ENCODE measurements at places on chromosomes 5 and 9. TPM values are rescaled to one million over a fixed set of nuclear protein-coding genes. Genes with fewer than 3 reads are reported as not detected.

GRCh38 chr5:122730037-122730436, 44.8 kb upstream of the SNX2 start:
- DNase-seq: no peak

GRCh38 chr9:93960221-93960970, 5.2 kb upstream of the BARX1 start:
- peak; percentile 57 for DNase-seq

- no peak for DNase-seq
Observed at GRCh38 chr9:7243838-7244237, 486.1 kb downstream of the KDM4C start.

GRCh38 chr5:98085593-98085992, 687.9 kb upstream of the RGMB start:
- DNase-seq: no peak

DNA sequence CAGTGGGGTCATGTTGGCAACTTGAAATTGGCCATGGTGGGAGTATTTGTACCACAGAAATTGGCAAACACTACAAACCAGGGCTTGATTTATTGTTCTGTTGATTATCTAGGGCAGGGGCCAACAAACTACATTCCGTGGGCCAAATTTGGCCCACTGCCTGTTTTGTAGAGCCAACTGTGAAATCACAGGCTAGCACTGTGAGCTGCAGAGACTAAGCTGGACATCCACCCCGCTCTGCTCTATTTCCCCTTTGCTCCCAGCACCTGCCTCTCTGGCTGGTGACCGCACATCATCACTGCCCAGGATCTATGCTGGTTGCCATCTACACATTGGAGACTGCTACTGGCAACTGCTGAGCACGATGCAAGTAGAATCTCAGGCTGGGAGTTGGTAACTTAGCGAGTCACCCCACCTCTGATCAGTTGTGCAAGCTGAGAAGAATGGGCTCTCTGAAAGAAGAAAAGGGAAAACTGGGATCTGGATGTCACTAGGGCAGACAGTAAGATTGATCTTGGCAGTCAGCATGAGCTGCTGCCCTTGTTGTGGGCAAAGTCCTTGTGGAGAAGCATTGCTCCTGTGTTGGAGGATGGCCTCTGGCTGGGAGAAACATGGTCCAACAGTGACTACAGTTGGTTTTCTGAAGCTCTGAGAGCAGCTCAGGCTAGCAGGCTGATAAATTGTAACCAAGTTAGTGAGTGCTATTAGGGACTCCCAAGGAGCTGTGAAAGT, 144.7 kb upstream of the RAD23B start:
- no peak for DNase-seq

DNA sequence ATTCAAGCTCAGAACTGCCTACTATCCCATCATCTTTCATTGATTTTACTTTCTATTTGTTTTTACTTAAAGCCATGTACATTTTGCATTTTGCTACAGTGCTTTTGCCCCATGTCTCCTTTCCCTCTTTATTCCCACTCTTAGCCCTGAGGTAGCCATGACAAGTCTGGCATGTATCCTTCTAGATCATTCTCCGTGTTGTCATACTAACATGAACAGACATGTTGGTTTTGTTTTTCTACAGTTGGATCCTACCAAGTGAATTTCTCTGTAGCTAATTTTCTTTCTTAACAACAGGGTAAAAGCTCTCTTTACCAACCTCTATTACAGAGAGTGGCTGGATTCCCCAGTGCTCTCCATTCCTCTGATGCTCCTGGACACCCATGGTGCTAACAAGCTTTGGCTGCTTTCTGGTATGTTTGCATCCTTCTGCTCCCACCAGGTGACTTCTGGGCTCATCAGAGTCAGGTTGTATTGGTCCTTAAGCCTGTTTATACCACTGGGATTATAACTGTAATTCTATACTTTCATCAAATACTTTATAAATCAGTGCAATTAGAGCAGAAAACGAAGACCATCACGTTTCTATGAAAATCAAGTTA, 38.8 kb upstream of the BOD1 start:
- no peak for DNase-seq

DNA sequence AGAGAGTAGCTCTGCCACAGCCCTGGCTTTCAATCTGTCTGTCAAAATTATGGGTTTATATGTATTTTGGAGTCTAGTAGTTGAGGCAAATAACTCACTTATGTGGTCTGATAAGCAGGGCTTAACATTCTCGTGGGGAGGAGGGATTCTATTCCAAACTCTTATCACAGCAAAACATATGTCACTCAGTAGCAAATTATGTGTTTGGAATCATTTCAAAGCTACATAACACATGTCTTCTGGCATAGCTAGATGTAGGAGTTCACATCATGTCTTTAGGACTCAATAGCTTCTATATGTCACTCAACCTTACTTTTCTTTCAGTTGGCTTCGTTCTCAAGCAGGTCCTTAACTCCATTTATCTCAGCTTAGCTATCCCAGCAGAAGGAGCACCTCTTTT, 144.5 kb upstream of the SEMA6A start:
- no peak for DNase-seq

DNA sequence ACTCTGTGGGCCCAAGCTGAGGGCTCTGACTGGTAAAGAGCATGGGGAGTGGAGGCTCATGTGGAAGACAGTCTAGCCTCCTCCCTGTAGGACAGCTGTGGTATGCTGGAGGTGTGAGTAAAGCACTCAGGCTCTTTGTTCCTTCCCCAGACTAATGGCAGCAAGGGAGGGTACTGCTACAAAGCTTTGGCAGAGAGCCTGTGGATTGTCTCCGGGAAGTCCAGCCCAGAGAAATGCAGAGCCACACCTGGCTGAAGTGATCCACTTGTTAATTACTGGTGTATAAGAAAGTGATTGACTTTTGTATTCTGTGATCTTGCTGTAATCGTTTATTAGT, 161.7 kb downstream of the OXCT1 start:
- DNase-seq: no peak

GRCh38 chr5:10668697-10669096, 92.3 kb downstream of the DAP start:
- DNase-seq: no peak

- DNase-seq: peak; percentile 32
Observed at GRCh38 chr5:169131616-169132301, 169.2 kb downstream of the SLIT3 start.

DNA sequence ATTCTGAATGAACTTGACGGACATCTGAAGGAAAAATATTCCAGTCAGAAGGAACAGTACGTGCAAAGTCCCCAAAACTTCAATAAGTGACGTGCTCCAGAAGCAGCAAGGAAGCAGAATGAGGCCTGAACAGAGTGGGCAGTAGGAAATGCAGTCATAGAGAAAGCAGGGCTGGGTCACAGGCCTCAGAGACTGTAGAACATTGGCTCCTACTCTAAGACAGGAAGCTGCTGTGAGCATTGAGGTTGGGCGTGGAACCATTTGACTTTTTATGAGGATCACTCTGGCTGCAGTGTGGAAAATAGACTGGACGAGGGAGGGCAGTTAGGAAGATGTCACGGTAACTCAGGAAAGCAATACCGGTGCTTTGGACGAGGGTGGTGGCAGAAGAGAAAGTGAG, 64.0 kb downstream of the DOCK8 start:
- DNase-seq: no peak

DNA sequence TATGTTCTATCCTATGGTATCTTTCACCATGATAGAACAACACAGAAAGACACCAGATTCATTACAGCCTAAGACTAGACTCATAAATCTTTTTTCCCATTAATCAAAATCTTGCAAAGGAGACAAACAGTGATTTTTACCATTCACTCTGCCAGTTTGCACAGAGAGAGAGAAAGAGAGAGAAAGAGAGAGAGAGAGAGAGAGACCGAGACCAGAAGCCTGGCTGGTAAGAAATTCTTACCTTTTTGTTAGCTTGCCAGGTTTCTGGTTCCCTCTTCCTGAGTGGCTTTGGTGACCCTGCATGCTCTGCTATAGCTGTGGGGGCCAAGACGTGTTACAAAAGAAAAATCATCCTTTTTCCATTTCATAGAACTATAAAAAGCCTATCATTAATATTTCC, 18.6 kb downstream of the TMEM161B start:
- DNase-seq: no peak

GRCh38 chr9:119722384-119722783, 353.1 kb upstream of the BRINP1 start:
- DNase-seq: no peak

DNA sequence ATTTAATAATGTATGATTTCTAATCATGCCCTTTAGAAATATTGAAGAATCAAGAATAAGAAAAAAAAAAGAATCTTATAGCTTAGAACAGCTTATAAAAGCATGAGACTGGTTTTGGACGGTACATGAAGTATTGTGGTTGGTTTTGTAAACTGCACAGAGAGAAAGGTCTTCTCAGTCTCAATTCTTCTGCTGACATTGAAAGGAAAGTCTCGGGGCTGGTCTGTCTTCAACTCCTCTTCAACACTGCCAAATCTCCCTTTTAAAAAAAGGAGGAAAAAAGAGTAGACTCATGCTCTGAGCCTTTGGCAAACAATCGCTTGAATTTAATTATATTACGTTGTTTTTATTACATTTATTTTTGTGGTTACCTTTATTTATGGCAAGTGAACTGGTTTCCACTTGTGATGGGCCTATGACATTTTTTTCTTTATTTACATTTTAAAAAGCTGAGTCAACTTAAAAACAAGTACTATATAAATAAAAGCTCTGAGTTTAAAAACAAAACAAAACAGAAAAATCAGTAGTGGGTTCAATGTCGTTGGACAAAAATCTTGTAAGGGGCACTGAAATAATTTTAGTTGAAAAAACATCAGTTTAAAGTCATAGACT, 32.8 kb upstream of the EBF1 start:
- DNase-seq: no peak

DNA sequence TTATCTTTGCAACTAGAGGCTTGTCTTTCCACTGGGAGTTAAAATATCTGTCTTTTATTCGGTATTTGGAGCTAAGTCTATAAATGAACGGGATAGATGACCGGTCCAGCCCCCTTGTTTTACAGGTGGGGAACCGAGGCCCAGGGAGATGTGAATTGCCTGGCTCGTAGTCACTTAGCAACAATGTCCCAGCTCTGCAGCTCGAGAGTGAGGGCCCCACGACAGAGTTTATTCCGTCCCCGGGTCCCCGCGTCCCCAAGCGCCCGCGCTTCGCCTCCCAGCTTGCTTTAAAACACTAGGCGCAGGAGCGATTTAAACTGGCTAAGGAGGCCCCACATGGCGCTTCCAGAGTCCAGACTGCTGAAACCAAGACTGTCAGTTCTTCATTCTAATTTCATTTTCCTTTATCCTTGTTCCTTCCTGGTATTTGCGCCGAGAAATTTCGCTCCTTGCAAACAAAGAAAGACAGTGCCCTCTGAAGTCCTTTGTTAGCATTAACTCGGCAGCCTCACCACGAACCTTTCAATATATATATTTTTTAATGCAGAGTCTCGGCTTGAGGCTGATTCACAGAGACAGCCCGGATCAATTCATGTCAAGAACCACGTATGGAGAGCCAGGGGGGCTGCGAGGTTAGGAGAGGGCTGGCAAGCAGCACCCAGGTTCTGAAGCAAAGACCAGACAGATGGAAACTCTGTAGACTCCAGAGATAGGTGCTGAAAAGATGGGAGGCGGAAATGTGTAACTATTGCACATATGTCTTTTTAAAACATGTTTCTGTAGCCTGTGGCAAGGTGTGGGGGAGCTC, 1.4 kb upstream of the ENC1 start:
- peak; percentile 94 for DNase-seq

DNA sequence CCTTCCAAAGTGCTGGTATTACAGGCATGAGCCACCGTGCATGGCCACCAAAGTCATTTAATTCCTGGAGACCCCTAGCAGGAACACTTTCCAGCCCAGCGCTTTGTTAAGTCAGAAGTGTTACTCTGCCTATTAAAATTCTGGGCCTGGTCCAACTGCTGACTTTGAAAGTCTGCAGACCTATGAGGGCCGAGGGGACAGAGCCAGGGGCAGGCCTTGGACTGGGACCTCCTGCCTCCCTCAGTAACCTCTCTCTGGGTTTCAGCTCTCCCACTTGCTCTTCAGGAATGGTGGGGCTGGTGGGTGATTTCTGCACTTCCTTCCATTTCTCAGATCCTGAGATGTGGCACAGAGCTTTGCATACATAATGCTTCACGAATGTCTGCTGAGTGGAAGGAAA, 9.7 kb downstream of the C5orf52 start:
- DNase-seq: no peak

DNA sequence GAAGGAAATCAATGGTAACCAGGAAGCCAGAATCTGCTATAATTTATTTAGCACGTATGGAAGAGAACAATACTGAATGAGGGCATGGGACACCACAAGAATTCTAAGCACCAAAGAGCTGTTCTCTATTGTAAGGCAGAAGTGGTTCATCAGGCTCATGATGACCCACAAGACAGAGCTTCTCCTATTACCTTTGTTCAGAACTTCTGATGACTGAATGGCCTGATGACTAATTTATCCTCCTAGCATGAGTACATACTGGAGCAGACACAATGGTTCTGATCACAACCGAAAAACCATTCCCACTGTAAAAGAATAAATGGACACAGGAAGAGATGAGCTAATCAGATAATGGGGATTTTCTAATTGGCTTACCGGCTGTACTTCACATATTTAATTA, 329.8 kb upstream of the PDE4D start:
- no peak for DNase-seq

DNA sequence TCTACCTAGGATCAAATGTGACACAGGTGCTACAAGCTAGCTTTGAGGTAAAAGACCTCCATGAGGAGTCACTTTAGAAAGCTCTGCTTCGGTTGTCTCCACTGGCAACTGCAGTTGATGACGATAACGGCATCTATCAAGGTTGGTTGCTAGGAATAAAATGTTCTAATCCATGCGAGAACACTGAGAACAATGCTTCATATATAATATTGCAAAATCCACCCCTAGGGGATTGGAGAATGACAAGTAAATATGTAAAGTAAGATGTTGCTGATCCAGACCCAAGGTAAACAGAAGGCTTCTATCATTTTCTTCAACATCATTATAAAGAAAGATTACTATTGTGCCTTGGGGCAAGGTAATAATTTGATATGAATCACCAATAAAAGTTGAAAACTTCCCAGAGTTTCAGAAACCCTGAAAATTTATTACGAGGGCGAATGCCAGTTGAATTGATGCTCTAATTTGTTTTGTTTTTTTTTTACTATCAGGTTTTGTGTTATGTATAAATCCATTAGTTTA, 1003.4 kb downstream of the CDH18 start:
- DNase-seq: no peak

DNA sequence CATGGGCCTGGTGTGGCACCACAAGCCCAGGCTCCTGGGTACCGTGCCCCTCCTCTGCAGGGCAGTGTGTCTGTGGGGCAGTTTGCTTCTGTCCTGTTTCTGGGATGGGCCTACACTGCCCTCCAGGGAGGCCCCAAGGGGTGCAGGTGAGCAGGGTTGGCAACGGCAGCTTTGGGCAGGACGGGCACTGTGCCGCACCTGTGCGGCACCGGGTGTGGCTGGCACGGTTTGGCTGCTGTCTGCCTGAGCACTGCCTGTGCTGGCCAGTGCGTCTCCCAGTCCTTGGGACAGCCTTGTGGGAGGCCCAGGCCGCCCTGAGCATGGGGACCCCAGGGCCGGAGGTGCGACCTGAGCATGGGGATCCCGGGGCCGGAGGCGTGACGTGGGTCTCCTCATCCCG, 37.2 kb downstream of the RXRA start:
- no peak for DNase-seq

GRCh38 chr9:133477992-133478850, 678 bp downstream of the SLC2A6 start:
- DNase-seq: no peak

GRCh38 chr9:8332331-8332650, 532.7 kb upstream of the DMAC1 start:
- DNase-seq: no peak

Gene PAPPA
- total RNA-seq: 4.6 TPM

Gene CNTNAP3
- 10.6 TPM for total RNA-seq

Gene ARSI
- total RNA-seq: 15.4 TPM

Gene DRD1
- total RNA-seq: 0.83 TPM

Gene C9orf50
- 0.15 TPM for total RNA-seq

Gene AGXT2
- total RNA-seq: not detected

Gene OCLN
- 129 TPM for total RNA-seq

Gene SETX
- total RNA-seq: 90.0 TPM

Gene AMBP
- total RNA-seq: 3.7 TPM
